ENCODE measurements at places on chromosomes 2 and 18. TPM values are rescaled to one million over a fixed set of nuclear protein-coding genes. Genes with fewer than 3 reads are reported as not detected.
A peak's percentile ranks its signal among the peaks of the same experiment; 100 is the strongest.

GRCh38 chr2:52135235-52135634, 1103.3 kb upstream of the NRXN1 start:
- no peak for DNase-seq

DNA sequence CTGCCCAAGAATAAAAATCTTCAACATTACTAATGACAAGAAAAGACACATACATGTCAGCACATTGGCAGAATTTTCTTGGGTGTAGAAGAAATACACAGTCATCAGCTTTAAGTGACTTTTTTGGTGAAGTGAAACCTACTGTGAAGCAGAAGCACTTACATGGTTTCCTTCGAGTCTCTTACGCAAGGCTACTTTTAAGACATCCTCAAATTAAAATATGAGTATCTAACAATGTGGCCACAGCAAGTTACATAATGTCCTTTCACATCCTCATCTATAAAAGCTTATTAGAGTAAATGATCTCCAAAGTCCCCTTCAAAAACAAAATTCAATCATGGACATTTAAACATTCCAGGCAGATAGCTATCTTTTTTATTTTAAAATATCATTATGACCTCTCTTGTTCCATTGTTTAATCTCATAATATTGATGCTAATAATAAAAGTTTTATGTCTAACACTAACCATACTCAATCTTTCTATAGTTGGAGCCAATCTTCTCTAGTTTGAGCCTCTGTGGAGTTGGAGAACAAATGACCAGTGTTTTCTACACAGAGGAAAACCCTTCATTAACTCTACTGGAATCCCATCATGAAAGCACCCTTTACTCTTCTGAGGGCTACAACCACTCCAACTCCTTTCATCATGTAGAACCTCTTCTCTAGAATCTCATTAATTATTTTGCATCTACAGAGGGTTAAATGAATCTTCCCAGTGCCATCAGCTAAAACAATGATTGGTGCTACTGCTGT, 182.2 kb upstream of the ZFP36L2 start:
- no peak for DNase-seq

GRCh38 chr2:141899740-141900139, 231.1 kb downstream of the LRP1B start:
- no peak for DNase-seq

DNA sequence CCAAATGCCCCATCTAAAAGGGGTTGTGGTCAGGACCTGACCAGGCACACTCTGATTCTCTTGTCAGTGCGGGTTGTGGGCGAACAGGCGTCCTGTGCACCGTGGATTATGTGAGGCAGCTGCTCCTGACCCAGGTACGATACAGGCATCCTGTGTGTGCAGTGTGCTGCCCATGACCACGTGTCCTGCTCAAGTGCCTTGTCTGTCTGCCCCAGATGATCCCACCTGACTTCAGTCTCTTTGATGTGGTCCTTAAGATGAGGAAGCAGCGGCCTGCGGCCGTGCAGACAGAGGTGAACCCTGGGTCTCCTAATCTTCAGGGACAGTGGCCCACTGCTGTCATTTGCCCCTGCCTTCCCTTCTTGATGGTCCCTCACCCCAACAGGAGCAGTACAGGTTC, 14.6 kb downstream of the PTPN18 start:
- no peak for DNase-seq

GRCh38 chr2:85441864-85442263, 23.4 kb downstream of the SH2D6 start:
- no peak for DNase-seq

GRCh38 chr2:239751679-239752355, 273.3 kb downstream of the NDUFA10 start:
- DNase-seq, result peak; percentile 45

The OR6B2 gene
- not detected for total RNA-seq

The MCFD2 gene
- 57.1 TPM for total RNA-seq

Measured in Right ventricle myocardium superior (tissue), 1 donor.